ENCODE measurements at places on chromosomes 13 and 19.

DNA sequence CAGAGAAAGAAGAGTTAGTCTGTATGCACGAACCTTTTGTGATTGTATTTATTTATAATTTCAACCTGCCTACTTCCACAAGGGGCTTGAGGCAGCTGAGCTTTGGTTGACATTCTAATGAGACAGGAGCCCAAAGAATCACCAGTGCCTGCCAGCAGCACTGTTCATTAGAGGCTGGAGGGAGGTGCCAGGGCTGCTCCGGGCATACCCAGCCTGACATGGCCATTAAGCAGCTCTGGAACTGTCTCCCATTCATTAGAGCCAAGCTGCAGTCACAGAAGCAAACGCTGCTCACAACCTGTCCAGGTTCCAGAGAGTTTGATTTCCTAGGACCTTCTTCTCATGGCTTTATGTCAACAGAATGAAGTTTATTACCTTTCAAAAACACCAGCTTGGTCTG, 425.5 kb downstream of the RFC3 start:
- DNase-seq: no peak

DNA sequence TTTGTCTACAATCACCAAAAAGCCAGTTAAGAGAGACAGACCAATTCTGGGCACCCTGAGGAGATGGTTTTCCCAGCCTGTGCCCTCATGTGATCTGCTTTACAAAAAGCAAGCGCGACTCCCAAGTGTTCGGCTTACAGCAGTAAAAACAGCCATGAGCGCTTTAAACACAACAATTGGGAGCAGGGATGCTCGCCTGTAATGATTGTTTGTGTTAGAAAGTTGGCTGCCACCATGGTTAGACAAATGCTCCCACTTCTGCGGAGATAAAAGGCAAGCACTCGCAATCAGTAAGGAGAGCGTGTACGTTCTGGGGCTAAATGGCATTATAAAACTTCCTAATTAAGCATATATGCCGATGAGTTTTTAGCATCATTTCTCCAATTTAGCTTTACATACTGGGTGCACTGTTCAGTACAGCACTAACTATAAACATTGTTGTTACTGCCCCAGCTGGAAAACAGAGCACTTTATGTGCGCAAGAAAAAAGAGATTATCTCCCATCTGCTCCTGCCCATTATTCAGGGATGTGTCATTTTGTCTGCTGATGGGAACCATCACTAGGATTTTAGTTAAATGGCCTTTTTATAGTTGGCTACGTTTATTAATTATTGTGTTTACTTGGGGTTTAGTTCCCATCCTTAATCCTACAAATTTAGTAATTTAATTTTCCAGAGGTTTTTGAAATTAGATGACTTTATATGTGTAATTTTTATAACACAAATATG, 309.3 kb upstream of the MAB21L1 start:
- peak; percentile 79 for DNase-seq

DNA sequence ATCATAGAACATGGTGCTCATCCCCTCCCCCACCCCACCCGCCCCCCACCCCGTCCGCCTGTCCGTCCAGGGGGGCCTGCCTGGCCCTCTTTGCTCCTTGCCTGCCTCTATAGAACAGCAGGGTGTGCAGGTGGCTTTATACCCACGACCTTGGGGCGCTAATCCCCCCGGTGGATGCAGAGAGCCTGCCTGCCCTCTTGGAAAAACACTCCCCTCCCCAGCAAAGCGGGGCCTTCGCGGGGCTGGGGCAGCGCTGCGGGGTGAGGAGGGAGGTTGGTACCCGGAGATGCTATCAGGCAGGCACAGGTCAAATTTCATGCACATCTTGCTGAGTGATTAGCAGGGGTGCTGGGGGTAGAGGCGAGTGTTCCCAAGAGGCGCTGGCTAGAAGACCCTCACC, 21.9 kb downstream of the RFX1 start:
- peak; percentile 45 for DNase-seq

DNA sequence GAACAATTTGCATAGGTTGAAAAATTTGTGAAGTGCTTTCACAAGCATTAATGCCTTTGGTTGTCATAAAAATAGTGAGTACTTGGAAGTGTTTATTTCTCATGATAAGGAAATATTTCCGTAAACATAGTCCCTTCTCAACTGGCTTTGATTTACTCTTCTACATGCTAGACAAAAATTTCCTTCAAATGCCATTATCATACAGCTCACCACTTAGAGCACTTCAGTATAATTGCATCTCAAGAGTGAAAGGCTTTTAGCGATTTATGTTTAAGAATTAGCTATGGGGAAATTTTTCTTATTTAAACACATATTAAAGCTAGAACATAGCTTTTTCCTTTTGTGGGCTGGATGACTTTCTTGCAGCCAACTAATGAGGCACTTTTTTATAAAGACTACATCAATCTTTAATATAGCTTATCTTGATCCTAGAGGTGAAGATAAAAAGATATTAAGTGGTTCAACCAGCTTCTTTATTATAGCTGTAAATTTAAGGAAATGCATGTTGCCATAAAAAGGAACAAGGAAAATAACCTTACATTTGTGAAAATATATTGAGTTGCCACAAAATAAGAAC, 656.8 kb downstream of the SLITRK6 start:
- DNase-seq: no peak

DNA sequence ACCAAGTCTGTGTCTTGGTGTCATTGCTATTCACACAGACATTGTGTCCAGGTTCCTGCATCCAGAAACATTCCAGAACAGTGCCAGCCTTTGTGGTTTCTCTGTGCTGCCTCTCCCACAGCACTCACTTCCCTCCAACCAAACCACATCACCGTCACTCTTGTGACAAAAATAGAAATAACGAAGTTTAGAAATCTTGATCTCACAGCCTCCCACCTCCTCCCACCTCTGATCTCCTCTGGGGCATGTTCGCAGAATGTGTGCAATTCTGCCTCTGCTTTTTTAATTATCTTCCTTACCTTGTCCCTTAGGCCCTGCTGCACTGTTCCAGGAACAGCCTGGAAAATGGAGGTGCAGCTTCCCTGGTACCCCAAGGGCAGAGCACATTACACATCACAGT, 8.7 kb upstream of the SERPINE3 start:
- DNase-seq: no peak

GRCh38 chr19:12880551-12881171, 588 bp downstream of the DNASE2 start:
- peak; percentile 76 for DNase-seq

DNA sequence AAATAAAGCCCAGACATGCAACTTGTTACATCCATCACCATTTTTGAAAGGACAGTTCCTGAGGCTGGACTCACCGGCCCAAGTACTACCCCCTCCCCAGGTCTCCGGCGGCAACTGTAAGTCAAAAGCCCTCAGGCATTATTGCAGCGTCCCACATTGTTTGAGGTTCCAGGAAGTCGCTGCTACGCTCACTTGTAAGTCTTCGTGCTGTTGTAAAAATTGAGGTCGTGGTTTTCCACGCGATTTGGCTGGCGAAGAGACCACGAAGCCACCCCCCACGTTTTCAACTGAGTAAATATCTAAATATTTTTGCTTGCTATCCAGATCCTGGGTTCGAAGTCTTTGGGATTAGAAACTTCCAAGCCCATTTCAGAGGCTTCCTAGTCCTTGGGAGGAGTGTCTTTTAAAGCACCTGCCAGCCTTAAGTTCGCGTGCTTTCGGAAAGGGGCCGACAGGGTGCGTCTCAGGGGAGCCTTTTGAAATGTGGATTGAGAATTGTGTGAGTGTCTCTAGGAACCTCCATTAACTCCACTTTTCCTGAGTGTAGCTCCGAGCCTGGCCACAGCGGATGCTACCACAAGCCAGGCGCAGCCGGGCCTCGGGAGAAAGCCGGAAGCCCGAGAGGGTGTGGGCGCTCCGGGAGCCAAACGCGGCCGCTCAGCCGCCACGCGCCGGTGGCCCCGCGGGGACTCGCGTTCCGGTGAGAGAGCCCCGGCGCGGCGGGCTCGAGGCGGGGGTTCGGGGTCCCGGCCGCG, 434 bp upstream of the FNDC3A start:
- DNase-seq: peak; percentile 84

- peak; percentile 22 for DNase-seq
These were observed 18.7 kb downstream of the MLLT1 start for GRCh38 chr19:6260912-6261650.

- DNase-seq: no peak
These were observed 8.3 kb downstream of the IGLON5 start for GRCh38 chr19:51319649-51320279.

DNA sequence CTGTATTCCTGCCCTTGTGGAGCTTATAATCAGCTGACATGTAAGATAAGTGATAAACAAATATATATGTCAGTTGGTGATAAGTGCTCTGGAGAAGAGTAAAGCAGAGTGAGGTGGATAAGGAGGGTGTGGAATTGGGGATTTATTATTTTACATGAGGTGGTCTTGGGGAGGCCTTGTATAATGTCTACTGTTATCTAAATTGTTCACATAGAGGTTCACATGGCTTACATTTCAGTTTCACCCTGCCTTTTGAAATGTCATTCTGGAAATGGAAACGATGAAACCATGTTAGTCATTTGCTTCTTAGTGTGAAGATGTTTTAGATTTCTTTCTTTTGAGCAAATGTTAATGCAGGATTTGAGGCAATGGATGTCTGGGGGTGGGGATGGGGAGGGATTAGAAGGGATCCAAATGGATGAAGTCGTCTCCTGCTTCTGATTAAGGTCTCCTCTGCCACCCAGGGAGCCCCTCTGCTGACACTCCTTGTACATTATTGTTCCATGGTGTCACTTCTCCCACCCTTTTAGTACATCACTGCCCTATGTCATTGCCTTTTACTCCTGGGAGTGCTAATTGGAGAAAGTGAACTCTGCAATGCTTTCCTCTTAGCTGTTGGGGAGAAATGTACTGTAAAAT, 14.0 kb downstream of the B3GLCT start:
- DNase-seq: no peak

GRCh38 chr19:19554074-19555023, 16.3 kb downstream of the CILP2 start:
- peak; percentile 75 for DNase-seq

DNA sequence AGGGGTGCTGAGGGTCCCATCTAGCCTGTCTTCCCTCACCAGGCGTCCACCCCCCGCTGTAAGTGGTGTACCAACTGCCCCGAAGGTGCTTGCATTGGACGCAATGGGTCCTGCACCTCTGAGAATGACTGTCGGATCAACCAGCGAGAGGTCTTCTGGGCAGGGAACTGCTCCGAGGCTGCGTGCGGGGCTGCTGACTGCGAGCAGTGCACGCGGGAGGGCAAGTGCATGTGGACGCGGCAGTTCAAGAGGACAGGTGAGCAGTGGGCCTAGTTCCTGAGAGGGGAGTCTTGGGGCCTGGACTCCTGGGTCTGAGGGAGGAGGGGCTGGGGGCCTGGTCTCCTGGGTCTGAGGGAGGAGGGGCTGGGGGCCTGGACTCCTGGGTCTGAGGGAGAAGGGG, 27.8 kb downstream of the CNFN start:
- DNase-seq: no peak

DNA sequence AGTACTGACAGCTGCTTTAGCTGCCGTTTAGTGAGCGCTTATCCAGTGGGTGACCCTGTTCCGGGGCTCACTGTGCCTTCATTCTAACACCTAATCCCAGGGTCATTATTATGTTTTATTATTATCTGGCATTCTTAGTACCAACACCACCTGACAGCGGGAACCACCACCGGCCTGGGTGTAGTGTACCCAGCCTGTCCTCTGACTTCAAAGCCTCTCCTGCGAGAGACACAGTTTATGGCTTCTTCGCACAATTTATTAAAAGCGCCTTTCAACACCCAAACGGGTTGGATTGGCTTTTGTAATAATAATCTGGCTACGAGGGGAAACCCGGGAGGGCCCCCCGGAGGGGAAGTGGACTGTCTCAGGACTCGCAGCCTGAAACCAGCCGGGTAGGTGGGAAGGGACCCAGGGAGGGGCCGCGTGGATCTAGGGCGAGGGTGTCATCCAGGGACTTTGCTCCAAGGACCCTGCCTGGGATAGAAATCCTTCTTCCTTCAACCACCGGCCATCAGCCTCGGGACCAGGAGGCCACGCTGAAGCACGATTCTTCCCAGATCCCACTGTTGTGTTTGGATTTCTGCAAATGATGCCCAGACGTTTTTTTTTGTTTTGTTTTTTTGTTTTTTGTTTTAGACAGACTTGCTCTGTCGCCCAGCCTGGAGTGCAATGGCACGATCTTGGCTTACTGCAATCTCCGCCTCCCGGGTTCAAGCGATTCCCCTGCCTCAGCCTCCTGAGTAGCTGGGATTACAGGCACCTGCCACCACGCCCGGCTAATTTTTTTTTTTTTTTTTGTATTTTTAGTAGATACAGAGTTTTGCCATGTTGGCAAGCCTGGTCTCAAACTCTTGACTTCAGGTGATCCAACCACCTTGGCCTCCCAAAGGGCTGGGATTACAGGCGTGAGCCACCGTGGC, 1.6 kb upstream of the ZBTB7A start:
- peak; percentile 37 for DNase-seq

DNA sequence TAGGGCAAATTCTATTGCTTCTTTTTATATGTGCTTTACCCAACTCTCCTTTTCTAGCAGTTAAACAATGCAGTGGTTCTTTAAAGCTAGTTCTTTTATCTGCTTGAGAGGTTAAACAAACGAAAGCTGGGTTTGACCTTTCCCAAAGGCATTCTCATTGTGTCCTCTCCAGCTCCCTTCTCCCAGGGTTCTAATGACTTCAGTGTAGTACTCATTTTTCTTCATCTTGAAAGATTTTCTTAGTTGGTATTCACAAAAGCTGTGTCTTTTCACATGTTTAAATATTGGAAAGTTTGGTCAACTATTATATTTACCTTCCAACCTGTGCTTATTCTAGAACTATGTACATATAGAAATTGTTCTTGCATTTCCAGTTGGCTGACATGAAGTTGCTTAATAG, 1.5 kb downstream of the WASF3 start:
- peak; percentile 30 for DNase-seq

DNA sequence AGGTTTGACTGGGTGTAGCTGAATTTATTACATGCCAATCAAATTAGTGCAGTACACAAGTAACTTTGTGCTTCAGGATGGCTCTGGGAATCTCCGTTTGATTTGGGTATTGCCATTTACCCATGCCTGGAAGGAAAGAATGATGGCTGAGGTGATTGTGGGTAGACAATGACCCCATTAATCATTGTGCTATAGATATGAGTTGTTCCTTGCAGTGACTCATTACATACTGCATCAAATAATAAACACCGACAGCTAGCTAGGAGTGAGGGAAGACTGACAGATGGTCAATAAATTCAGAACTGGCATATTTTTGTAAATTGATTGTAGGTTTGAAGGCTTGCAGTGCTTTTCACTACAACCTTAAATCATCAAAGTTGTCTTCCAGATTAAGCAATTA, 1069.5 kb downstream of the DIAPH3 start:
- peak; percentile 83 for DNase-seq

DNA sequence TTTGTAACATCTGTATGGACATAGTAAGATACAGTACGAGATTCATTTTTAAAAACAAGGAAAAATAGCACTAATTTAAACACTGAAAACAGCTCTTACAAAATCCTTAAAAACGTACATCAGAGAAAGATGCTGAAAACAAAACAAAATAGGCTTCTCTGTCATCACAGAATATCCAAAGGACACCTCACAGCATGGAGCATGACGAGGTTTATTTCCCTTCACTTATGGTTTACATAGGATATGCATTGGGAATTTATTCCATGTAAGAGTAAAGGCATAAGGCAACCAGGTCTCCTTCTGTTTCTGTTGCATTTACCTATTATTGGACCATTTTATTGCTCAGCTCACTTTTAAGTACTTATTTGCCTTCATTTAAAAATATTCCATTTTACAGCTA, 3.0 kb downstream of the KCTD12 start:
- peak; percentile 20 for DNase-seq

- DNase-seq: peak; percentile 18
These were observed 126.6 kb upstream of the MCF2L start for GRCh38 chr13:112842343-112842856.

All from NCI-H69 (cell line).